Central memory CD8-positive, alpha-beta T cell (primary cell): ENCODE measurements at places on chromosomes 5 and 9.

GRCh38 chr5:166767858-166768257 lies 1523.6 kb upstream of the WWC1 start:
- no peaks in the 10 kb centered on the region for H3K4me1 ChIP-seq
- no peaks in the 10 kb centered on the region for H3K36me3 ChIP-seq
- no peak overlapping the region for H3K27ac ChIP-seq
- no peak overlapping the region for H3K4me3 ChIP-seq
- DNase-seq, result no peak

GRCh38 chr9:109973336-109973735 lies 193.3 kb downstream of the PALM2AKAP2 start:
- no peak for DNase-seq
- H3K36me3 ChIP-seq, result no peaks in the 10 kb centered on the region
- H3K4me1 ChIP-seq, result peaks cover 14% of the 10 kb centered on the region
- peaks cover 8% of the 10 kb centered on the region for H3K27me3 ChIP-seq
- no peak overlapping the region for H3K4me3 ChIP-seq

DNA sequence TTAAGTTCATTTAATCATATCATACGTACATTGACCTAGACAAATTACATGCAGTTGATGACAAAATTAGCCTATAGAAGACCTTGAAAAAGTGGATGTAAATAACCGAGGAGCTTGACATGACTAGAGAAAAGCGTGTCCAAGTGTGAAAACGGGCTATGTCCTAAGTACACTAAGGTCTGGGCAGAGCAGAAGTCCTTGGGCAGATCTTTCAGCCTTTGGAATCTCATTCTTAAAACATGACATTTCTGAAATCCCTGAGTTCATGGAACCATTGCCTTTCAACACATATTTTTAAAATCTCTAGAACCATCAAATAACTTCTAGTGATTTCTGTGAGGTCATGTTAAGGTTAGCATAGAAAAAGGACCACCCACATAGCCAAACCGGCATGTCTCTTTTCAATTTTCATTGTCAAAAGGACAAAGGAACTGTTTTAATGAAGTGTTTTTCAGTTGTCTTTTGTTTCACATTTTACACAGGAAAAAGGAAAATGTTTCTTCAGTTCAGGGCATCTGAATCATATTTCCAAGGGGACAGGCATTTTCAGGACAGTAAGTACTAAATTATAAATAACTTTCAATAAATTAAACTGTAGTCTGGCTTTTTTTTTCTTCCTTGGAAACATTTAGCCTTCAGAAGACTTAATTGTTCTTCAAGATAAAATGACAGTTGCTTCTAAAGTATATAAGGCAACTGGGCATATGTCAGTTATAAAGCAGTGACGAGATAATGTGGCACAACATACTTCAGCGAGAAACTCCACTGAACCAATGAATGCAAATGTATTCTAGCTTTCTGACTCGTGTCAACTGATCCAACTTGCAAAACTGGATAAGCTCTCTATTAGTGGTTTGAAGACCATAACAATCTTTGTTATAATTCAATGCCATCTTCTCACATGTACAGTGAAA lies 416.8 kb downstream of the NFIB start:
- H3K36me3 ChIP-seq, result no peaks in the 10 kb centered on the region
- H3K27me3 ChIP-seq, result no peaks in the 10 kb centered on the region
- H3K27ac ChIP-seq, result no peak overlapping the region
- no peak for DNase-seq

GRCh38 chr9:130045725-130046450 lies 2.9 kb upstream of the FNBP1 start:
- H3K27ac ChIP-seq, result peak overlapping the region; percentile 67
- H3K4me3 ChIP-seq, result peak overlapping the region; percentile 99
- H3K36me3 ChIP-seq, result peaks cover 28% of the 10 kb centered on the region
- no peaks in the 10 kb centered on the region for H3K27me3 ChIP-seq

GRCh38 chr5:2006971-2007291 lies 124.2 kb upstream of the IRX4 start:
- H3K36me3 ChIP-seq, result no peaks in the 10 kb centered on the region
- no peak for DNase-seq
- no peaks in the 10 kb centered on the region for H3K4me1 ChIP-seq
- no peak overlapping the region for H3K27ac ChIP-seq
- no peak overlapping the region for H3K4me3 ChIP-seq

- no peak for DNase-seq
- peaks cover 1% of the 10 kb centered on the region for H3K36me3 ChIP-seq
- no peak overlapping the region for H3K27ac ChIP-seq
- H3K27me3 ChIP-seq, result peaks cover 63% of the 10 kb centered on the region
- H3K4me3 ChIP-seq, result no peak overlapping the region
Observed at GRCh38 chr5:150081541-150082283, 4.6 kb downstream of the CSF1R start.

GRCh38 chr9:115923903-115924668 lies 229.5 kb upstream of the PAPPA start:
- no peaks in the 10 kb centered on the region for H3K36me3 ChIP-seq
- DNase-seq, result no peak
- no peaks in the 10 kb centered on the region for H3K4me1 ChIP-seq
- H3K4me3 ChIP-seq, result no peak overlapping the region
- H3K27me3 ChIP-seq, result no peaks in the 10 kb centered on the region
- no peak overlapping the region for H3K27ac ChIP-seq

DNA sequence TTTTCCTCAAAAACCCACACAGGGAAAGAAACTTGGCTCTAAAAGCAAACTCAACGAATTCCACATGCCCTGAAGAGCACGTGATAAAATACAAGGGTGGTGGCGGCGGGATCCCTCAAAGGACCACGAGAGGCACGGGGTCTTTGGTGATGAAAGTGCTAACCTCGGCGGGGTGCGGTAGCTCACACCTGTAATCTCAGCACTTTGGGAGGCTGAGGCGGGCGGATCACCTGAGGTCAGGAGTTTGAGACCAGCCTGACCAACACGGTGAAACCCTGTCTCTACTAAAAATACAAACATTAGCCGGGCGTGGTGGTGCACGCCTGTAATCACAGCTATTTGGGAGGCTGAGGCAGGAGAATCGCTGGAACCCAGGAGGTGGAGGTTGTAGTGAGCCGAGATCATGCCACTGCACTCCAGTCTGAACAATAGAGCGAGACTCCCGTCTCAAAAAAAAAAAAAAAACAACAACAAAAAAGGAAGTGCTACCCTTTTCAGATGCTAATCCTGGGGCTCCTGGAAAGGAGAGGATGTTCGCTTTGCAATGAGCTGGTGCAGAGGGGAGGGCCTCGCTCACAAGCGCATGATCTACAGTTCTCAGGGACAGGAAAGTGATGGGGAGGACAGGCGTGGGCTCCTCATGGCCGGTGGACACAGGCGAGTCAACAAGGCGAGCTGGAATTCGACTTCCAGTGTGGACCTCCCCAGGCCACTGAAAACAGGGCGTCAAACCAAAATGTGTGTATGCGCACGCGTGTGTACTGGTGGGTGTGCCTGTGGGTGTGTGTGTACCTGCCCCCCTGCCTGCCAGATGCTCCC lies 54.1 kb downstream of the USP20 start:
- no peak for DNase-seq
- peak overlapping the region; percentile 99 for H3K27ac ChIP-seq
- no peaks in the 10 kb centered on the region for H3K27me3 ChIP-seq
- peaks cover 87% of the 10 kb centered on the region for H3K4me1 ChIP-seq

GRCh38 chr5:3377831-3378230 lies 217.8 kb upstream of the IRX1 start:
- no peaks in the 10 kb centered on the region for H3K27me3 ChIP-seq
- no peak for DNase-seq
- H3K4me3 ChIP-seq, result no peak overlapping the region
- no peak overlapping the region for H3K27ac ChIP-seq
- H3K36me3 ChIP-seq, result no peaks in the 10 kb centered on the region

GRCh38 chr5:134595458-134595838 lies 37.2 kb downstream of the SAR1B start:
- no peaks in the 10 kb centered on the region for H3K4me1 ChIP-seq
- H3K27ac ChIP-seq, result no peak overlapping the region
- no peak for DNase-seq
- H3K36me3 ChIP-seq, result peaks cover 2% of the 10 kb centered on the region
- no peak overlapping the region for H3K4me3 ChIP-seq

GRCh38 chr5:124080256-124080655 lies 568.3 kb downstream of the CSNK1G3 start:
- no peak overlapping the region for H3K4me3 ChIP-seq
- no peak for DNase-seq
- no peaks in the 10 kb centered on the region for H3K36me3 ChIP-seq
- no peaks in the 10 kb centered on the region for H3K27me3 ChIP-seq
- H3K4me1 ChIP-seq, result no peaks in the 10 kb centered on the region
- no peak overlapping the region for H3K27ac ChIP-seq

DNA sequence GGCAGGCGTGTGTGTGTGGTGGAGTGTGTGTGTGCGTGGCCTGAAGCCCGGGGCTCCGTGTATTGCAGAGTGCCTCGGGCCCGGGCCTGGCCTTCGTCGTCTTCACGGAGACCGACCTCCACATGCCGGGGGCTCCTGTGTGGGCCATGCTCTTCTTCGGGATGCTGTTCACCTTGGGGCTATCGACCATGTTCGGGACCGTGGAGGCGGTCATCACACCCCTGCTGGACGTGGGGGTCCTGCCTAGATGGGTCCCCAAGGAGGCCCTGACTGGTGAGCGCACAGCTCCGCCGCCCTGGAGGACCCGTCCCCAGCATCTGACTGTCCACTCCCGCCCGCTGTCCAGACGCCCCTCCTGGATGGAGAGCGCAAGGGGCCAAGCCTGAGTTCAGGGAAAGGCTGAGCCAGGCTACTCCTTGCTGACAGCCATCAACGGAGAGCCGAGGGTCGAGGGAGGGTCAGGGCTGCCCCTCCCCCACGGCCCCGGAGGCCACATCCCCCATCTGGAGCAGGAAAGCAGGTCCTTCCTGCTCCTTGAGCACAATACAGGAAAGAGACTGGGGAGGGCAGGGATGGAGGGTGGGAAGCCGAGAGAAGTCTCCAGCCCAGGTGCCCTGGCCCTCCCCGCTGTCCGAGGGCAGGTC lies 18.4 kb downstream of the SLC6A18 start:
- no peaks in the 10 kb centered on the region for H3K4me1 ChIP-seq
- no peak for DNase-seq
- peaks cover 19% of the 10 kb centered on the region for H3K27me3 ChIP-seq
- H3K4me3 ChIP-seq, result no peak overlapping the region
- no peak overlapping the region for H3K27ac ChIP-seq

DNA sequence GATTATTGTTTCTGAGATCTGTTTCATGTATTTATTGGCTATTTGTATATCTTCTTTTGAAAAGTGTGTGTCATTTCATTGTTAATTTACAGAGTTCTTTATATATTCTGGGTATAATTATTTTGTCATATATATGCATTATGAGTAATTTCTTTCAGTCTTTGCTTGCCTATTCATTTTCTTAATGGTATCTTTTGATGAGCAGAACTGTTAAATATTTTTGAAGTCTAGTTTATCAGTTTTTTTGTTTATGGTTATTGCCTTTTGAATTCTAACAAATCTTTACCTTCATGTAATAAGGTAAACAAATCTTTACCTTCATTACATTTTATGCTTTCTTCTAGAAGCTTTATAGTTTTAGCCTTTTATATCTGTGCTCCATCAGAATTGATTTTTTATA lies 66.4 kb downstream of the CSNK1G3 start:
- no peaks in the 10 kb centered on the region for H3K4me1 ChIP-seq
- peaks cover 14% of the 10 kb centered on the region for H3K36me3 ChIP-seq
- H3K27me3 ChIP-seq, result no peaks in the 10 kb centered on the region
- no peak for DNase-seq

DNA sequence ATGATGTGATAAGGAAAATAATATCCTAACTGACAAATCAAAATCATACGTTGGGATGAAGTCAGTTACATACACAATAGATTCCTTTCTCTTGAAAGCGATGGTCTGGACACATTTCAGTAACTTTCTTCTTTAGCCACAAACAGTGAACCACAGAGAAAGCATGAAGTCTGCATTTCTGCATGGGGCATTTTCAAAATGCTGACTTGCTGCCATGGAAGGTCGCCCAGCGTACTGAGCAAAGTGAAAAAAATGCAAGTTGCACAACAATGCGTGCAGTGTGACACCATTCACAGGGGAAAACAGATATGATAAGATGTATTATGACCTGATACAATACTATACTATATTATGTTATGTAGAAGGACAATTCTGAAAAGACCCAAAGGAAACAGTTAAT lies 146.3 kb downstream of the SNX18 start:
- DNase-seq, result no peak
- H3K27ac ChIP-seq, result no peak overlapping the region
- no peaks in the 10 kb centered on the region for H3K4me1 ChIP-seq
- H3K4me3 ChIP-seq, result no peak overlapping the region

DNA sequence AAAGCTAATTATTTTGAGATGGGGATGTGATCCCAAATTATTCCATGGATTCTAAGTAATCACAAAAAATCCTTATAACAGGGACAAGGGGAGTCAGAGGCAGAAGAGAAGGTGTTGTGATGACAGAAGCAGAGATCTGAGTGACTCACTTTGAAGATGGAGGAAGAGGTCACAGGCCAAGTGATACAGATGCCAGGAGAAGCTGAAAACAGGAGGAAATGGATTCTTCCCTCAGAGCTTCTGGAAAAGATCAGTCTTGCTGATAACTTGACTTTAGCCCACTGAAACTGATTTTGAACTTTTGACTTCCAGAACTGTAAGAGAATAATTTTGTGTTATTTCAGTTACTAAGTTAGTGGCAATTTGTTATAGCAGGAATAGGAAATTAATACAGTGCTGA lies 105.3 kb downstream of the GCNT1 start:
- H3K27me3 ChIP-seq, result no peaks in the 10 kb centered on the region
- H3K4me3 ChIP-seq, result no peak overlapping the region
- peak overlapping the region; percentile 35 for H3K27ac ChIP-seq
- DNase-seq, result no peak
- peaks cover 13% of the 10 kb centered on the region for H3K4me1 ChIP-seq
- no peaks in the 10 kb centered on the region for H3K36me3 ChIP-seq

GRCh38 chr9:92952906-92953610 lies 5.7 kb downstream of the FGD3 start:
- peaks cover 79% of the 10 kb centered on the region for H3K4me1 ChIP-seq
- no peaks in the 10 kb centered on the region for H3K27me3 ChIP-seq
- H3K36me3 ChIP-seq, result peaks cover 3% of the 10 kb centered on the region
- H3K27ac ChIP-seq, result peak overlapping the region; percentile 68
- no peak for DNase-seq

- H3K27me3 ChIP-seq, result peaks cover 79% of the 10 kb centered on the region
- no peak overlapping the region for H3K4me3 ChIP-seq
- DNase-seq, result no peak
- H3K36me3 ChIP-seq, result no peaks in the 10 kb centered on the region
- peaks cover 8% of the 10 kb centered on the region for H3K4me1 ChIP-seq
Observed at GRCh38 chr5:179343719-179344430, 1.4 kb downstream of the ADAMTS2 start.

DNA sequence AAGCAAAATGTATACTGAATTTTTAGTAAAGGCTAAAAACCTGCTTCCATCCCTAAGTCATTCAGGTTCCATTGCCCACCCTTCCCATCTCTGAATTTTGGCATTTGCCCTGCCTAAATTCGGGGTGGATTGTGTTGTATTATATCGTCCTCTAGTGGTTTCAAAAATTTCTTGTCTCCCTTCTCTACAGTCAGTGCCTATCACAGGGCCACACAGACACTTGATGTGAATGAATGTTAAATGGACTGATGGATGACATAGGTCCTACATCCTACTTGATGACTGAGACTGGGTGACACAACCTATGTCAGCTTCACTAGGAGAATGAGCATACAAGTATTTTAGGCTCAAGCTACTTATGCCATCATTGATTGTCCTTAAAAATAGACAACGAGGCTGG lies 45.6 kb upstream of the SLC30A5 start:
- H3K27me3 ChIP-seq, result no peaks in the 10 kb centered on the region
- no peak overlapping the region for H3K27ac ChIP-seq
- no peak overlapping the region for H3K4me3 ChIP-seq
- H3K36me3 ChIP-seq, result no peaks in the 10 kb centered on the region

GRCh38 chr9:1018121-1018520 lies 32.0 kb upstream of the DMRT2 start:
- no peak for DNase-seq
- H3K36me3 ChIP-seq, result no peaks in the 10 kb centered on the region
- peaks cover 40% of the 10 kb centered on the region for H3K27me3 ChIP-seq
- no peak overlapping the region for H3K27ac ChIP-seq
- H3K4me3 ChIP-seq, result no peak overlapping the region
- no peaks in the 10 kb centered on the region for H3K4me1 ChIP-seq
